CD4-positive, alpha-beta T cell treated with Interferon gamma for 1 hour (primary cell): ENCODE measurements at places on chromosomes 13 and 19.

DNA sequence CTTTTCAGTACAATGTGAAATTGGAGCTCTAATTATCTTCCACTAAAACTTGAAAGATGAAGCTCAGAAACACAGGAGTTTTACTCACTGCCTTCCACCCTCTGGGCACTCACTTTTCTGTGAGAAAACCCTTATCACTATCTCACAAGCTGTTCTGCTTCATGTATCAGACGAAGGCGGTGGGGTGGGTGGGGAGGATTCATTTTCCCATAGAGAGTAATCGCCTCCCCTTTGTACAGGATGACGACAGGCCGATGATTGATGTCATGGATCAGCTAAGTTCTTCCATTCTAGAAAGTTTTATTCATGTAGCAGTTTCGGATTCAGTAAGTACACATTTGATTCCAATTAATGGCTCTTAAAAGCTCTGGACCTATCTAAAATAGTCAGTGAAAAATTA lies 139.9 kb downstream of the ZAR1L start:
- DNase-seq: no peak

DNA sequence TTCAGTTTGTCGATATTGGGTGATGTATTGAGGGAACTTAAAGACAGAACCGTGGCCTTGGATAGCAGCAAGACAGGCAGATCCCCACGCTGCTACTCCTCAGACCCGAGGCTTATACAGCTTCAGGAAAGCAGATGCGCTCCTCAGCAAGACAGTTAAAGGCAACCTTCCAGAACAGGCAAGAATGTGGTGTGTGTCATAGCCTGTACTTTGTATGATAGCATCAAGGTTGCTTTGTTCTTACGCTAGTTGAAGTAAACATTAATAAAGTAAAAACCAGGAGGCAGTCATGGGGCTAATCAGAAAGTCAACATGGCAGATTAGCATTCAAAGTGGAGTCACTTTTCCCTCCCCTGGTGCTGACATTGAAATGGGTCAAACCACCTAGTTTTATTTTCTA lies 473.2 kb downstream of the DCT start:
- DNase-seq: no peak

- no peak for DNase-seq
These were observed 2.0 kb downstream of the TNFSF11 start for GRCh38 chr13:42575938-42576337.

DNA sequence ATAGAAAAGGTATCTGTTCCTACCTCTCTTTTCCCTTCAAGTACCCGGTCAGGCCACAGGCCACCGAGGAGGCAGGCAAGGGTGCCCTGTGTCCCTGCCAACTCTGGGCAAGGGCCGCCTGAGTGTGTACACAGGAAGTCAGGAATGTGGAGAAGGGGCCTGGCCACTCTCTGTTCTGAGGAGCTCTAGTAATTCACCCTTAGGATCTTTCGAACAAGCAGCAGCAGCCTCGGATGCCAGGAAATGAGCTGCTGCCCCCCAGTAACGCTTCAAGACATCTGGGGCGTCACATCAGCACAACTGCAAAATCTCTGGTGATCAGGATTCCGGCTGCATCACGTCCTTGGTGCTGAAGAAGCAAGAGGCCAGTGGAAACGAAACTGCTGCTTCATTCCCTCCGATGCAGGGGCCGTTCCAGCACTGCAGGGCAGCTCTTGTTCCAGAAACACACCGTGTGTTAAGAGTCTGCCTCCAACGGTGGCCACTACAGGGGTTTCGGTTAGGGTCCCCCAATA lies 2.0 kb downstream of the RAB20 start:
- DNase-seq: no peak

DNA sequence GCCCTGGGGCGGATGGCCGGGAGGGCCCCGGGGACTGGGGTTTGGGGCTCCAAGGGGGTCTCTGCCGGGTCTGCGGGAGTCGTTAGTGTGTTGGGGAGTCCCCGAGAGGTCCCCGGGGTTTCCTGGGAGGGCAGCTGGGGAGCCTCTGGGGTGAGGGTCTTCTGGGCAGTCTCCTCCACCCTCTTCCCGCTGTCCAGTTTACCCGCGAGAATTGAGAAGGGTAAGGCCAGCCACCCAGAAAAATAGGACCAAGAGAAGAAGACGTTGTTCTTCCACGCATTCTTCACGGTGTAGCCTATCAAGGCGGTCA lies 1.0 kb upstream of the ETFB start:
- no peak for DNase-seq

DNA sequence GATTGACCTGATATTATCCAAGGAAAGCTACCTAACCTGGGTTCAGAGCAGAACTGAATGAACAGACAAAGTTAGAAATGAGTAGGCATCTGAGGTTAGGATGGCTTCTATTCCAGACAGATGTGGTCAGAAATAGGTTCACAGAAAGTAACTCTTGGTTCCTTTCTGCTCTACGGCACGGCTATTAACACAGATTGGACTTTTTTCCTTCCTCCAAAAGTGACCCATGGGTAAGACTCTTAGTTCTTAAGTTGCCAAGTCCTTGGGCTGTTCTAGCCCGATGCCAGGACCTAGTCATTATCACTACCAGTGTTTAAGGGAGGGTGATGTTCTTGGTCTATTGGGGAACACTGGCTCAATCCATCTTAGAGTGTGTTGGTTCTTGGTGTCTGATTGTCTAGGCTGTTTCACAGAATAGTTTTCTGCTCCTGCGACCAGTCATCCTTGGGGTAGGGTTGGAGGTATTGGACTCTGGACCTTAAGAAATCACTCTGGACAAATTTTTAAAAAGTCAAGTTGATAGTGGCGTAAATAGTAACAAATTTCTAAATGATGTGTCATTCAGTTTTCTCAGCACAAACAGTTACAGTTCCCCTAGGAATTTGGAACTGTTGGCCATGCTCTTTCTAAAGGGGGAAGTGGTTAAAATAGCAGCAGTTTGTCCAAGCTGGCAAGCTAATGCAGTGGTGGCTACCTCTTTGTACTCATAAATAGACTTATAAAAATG lies 60.1 kb upstream of the MYCBP2 start:
- DNase-seq: no peak

- DNase-seq: no peak
These were observed 312 bp downstream of the GSK3A start for GRCh38 chr19:42242069-42242511.

- DNase-seq: no peak
These were observed 16.1 kb upstream of the ZNF274 start for GRCh38 chr19:58166708-58167280.

DNA sequence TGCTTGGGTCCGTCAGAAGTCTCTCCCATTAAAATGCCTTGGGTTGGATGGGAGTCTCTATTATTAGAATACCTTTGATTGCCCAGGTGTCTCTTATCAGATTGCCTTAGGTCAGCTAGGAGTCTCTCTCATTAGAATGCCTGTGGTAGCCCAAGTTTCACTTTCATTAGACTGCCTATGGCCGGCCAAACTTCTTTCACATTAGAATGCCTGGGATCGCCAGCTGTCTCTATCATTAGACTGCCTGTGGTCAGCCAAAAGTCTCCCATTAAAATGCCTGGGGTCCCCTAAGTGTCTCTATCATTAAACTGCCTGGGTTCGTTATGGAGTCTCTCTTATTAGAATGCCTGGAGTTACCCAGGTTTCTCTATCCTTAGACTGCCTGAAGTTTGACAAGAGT lies 1476.7 kb downstream of the UQCRFS1 start:
- DNase-seq: no peak

DNA sequence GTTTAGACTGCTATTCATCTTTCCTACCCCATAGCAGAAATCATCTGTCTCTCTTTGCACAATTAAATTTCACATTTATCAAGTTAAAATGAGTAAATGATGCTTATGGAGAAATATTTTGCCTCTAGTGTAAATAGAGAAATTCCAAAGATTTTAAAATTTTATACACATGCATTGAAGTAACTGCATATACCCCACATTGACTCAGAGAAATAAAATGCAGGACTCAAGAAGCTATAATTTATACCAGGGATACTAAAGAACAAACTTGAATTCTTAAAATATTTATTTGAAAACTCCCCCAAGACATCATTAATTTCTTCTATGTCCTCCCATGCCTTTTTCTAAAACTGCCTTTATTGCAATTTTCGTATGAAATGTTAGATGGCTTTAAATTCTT lies 165.8 kb downstream of the DIAPH3 start:
- DNase-seq: no peak

DNA sequence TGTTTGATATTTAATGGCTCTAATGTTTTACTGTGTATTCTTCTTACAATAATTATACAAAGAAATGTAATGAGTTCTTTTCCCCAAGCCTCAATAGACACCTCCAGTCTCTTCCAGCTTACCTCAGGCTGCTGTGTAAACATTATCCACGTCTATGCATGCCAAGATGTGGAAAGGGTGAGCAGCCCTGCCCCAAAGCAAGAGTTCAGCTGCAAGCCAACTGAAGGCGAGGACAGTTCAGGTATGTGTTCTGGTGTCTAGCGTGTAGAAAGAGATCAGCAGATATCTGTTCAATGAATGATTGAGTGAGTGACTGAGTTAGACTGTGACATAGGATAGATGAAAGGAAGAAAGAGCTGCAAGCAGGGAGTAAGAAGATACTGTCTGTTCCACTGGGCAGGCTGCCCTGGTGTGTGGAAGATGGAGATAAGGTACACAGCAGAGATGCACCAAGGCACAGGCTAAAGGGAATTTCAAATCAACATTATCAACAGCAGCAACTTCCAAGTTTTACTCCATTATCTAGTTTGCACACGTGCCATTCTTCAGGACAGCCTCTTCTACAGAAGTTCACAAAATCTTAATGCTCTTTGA lies 66.0 kb downstream of the LATS2 start:
- no peak for DNase-seq
